Hepatocyte (in vitro differentiated cells): ENCODE measurements at places on chromosomes 7 and 10. TPM values are rescaled to one million over a fixed set of nuclear protein-coding genes. Genes with fewer than 3 reads are reported as not detected.

GRCh38 chr10:114615600-114616007 lies 42.5 kb downstream of the ABLIM1 start:
- DNase-seq, result no peak

DNA sequence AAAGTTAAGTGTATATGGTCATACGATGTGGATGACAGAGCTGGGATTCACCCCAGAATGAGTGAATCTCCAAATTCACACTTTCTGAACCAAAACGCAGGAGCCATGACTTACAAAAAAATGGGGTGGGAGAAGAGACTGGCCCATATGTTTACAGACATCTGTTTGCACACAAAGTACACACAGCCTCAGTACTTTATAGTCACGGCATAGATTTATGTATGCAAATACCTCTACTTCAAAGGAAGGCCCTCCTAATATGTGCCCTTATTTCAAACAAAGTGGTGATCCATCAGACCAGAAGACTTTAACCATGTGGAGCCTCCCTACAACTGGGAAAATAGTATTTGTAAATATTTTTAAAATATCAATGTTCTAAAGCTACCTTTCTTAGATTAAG lies 22.2 kb upstream of the JMJD1C start:
- DNase-seq, result no peak

The CPEB3 gene
- 4.1 and 4.9 TPM in 2 replicates for total RNA-seq

The ABCB1 gene
- total RNA-seq, result 20.0 and 23.2 TPM in 2 replicates

The SH2D4B gene
- total RNA-seq, result not detected in 2 replicates

The PRPS1L1 gene
- not detected in 2 replicates for total RNA-seq
